ENCODE measurements at places on chromosomes 5 and 9.

DNA sequence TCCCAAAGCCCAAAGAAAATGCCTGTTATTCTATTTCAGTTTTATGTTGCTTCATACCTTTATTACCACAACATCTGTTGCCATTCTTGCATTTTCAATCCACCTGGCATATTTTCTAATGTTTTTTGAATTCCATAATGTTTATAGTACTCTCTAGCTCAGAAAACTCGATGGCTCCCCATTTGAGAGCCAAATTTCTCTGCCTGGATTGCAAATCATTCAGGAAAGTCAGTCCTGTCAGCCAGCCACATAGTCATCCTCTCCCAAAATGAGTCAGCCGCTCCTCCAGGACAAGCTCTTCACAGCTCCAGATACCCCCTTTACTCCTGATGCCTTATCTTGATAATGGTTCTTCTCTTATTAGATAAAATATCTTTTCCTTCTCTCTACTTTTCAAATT lies 78.2 kb upstream of the ADCY2 start:
- DNase-seq = no peak

- no peak for DNase-seq
Observed at GRCh38 chr5:136374003-136374402, 8.7 kb upstream of the TRPC7 start.

DNA sequence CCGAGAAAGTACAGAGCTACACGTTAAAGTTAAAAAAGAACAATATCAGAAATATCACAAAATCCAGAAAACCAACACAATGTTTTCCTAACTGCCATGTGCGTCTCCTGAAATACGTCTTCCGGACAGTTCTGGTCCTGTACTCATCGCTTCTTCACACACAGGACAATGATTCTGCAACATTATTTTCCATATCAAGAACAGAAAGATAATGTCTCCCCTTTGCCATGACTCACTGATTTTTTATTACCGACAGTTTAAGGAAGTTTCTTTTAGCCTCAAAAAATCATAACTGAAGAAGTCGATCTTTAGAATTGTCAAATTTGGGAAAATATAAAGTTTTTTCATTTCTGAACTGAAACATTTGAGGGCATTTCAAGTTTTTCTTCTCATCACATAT lies 2.5 kb downstream of the TBC1D9B start:
- no peak for DNase-seq

DNA sequence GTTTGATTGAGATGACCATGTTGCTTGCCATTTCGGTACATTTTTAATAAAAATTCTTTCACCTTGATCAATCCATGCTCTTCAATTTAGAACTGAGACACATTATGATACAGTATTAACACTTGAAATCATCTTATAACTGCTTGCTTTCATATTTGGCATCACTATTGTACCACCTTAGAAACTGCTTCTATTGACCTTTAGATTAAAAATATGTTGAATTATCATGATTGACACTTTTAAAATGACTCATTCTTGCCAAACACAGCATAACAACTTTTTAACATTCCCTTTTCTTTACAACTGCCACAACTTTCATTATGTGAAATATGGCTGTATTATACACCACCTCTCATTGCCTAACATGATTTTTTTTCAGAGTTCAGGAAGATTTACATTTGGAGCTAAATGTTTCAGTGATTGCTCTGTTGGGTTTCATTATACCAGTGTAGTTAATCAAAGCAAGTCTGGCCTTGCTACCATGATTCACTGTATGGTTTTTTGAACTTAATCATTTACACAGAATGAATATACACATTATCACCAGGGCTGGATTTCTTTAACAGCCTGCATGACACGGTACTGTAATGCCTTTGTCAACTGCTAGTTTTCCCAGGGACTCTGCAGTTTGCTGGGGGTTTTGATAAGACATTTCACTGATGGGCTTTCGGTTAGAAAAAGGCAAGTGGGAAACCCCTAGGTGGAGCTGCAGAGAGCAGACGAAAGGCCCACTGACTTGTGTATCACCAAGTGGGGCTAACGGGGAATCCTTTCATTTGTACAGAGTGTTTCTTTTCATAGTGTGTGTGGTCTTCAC lies 93.6 kb upstream of the TLE4 start:
- no peak for DNase-seq

- no peak for DNase-seq
Observed at GRCh38 chr5:100846772-100847171, 56.3 kb downstream of the ST8SIA4 start.

DNA sequence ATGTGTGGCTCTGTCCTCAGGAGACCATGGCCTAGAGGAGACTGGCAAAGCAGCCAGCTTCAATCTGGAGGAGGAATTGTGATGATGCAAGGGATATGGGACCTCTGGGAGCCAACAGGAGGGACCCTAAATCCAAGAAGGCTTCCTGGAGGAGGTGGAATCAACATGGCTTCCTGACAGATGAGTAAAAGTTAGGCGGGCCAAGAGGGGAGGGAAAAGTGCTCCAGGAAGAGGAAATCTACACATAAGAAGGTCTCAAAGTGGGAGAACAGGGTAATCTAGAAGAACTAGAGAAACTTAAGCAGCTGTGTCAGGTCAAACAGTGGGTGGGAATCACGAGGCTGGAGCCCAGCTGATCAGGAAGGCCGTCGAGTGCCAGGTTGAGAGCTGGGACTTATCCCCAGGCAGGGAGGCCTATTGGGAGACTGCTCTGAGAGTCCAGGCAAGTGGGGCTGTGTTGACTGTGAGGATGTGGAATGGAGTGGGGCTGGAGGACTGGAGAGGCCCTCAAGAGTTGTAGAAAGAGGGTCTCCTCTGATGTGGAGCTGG lies 119.1 kb downstream of the C9orf50 start:
- DNase-seq = no peak

DNA sequence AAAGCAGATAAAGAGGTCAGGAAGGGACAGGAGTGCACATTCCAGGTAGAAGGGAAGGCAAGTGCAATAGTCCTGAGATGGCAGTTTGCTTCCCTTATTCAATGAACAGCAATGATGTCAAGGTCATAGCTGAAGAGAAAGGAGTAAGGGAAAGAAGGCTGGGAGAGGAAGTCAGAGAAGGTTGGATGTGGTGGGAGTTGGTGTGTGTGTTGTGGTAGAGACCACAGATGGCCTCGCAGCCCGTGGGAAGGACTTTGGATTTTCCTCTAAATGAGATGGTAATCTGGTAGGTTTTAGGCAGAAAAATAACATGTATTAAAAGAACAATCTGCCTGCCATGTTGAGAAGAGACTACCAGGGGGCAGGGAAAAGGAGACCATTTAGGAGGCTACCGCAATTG lies 25.1 kb upstream of the LPAR1 start:
- no peak for DNase-seq

GRCh38 chr5:166329149-166329800 lies 1962.2 kb upstream of the WWC1 start:
- DNase-seq = no peak

GRCh38 chr9:10000669-10001068 lies 612.1 kb downstream of the PTPRD start:
- no peak for DNase-seq

Measured in stimulated activated CD8-positive, alpha-beta memory T cell treated with anti-CD3 and anti-CD28 coated beads, Interleukin-15, amount 100 ng/mL, for 24 hours (primary cell).